ENCODE measurements at places on chromosomes 13 and 19.

GRCh38 chr19:517721-518597 is 10.7 kb downstream of the TPGS1 start:
- DNase-seq, result no peak

GRCh38 chr13:33797622-33798021 is 20.3 kb upstream of the RFC3 start:
- no peak for DNase-seq

DNA sequence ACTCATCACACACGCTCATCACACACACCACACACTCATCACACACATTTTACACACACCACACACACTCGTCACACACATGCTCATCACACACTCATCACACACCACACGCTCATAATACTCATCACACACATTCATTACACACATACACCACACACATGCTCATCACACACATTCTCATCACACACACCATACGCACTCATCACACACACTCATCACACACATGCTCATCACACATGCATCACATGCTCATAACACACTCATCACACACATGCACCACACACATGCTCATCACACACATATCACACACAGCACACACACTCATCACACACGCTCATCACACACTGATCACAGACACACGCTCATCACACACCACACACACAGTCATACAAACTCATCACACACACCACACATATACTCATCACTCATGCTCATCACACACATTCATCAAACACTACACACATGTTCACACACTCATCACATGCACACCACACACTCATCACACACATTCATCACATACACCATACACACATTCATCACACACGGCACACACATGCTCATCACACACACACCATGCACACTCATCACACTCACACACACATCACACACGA is 247.1 kb upstream of the SGCG start:
- no peak for DNase-seq

GRCh38 chr19:52896431-52897137 is 851 bp downstream of the ZNF320 start:
- DNase-seq, result peak; percentile 12
